ENCODE measurements at places on chromosomes 1 and 21.
A peak's percentile ranks its signal among the peaks of the same experiment; 100 is the strongest.

DNA sequence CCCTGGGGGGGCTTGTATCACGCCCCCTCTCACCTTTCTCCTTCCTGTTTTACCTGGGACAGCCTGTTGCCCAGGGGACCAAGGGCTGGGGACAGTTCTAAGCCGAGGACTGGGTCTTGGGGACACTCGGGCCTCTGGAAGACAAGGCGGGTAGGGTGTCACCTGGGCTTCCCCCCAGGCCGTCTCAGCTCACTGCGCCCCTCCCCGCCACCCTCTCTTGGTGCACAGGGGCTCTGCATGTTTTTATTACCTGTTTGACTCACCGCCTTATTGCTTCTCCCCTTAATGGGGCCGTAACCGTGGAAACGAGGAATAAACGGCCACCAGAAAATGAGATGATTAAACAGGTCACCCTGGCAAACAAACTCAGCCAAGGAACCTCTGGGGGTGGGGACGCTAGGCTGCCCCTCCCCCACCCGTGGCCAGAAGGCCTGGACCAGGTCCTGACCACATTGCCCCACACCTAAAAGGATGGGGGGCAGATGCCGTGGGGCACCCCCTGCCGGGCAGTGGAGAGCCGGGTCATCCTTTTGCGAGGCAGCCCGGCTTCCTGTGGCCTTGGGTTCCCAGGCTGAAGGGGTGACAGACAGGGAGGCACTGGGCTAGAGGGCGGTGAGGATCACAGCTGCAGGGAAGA, 109.9 kb downstream of the CASZ1 start:
- no peak for DNase-seq

DNA sequence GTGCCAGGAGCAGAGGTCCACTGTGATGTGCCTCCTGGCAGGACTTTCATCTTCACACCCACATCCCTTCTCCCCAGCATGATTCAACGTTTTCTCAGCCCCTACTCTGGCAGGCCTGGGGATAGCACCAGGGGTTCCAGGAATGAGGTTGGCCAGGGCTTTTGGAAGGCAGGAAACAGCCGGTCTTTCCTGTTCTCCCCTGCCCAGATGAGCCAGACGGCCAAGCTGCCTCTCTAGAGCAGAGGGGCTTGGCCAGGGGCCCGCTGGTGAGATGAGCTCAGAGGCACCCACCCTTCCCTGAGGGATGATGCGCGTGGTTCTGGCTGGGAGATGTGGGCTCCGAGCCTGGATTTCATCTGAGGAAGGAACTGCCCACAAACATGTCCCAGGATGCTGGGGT, 4.3 kb upstream of the MFAP2 start:
- no peak for DNase-seq

DNA sequence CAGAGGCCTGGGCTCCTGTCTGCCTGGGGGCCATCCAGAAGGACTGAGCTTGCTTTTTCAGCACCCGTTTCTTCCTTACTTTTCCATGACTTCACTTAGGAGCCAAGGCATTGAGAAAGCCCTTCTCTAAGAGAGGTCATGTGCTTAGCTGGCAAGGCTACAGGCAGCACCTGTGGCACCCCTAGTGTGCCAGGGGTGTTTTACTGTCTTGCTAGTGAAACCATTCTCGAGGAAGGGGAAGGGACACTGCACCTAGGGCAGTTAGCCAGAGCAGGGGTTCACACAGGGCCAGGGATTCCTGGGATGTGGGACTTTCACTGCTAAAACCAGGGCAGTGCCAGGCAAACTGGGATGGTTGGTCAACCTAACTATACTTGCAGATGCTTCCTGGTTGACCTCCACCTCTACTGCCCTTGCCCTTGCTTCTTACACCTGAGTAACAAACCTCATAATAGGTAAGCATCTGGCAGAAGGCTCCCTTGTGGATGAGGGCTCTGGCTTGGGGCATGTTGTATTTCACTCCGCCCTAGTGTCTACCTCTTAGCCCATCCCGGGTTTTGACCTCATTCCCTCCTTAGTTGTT, 69.2 kb downstream of the NOS1AP start:
- no peak for DNase-seq

DNA sequence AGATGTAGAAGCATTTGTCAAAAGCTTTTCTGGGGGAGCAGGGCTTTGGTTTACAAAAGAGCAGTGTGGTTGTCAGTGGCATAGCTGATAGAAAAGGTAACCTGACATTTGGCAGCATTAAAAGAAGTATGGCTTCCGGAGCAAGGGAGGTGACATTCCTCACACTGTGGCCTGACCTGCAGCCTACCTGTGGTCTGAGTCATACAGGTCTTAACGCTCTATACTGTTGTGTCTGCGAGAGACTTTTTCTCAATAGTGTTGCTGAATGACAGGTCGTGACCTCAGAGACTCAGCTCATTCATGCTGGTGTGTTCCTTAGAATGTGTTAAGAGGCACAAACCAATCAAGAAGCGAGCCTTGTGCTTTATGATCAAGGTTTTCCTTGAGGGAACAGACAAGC, 19.3 kb downstream of the PHGDH start:
- DNase-seq = no peak

GRCh38 chr1:206518743-206519142, 11.4 kb downstream of the RASSF5 start:
- DNase-seq = no peak

GRCh38 chr1:168235548-168235885, 9.7 kb downstream of the SFT2D2 start:
- DNase-seq = no peak

- no peak for DNase-seq
Observed at GRCh38 chr1:150749720-150750311, 15.8 kb downstream of the CTSS start.

DNA sequence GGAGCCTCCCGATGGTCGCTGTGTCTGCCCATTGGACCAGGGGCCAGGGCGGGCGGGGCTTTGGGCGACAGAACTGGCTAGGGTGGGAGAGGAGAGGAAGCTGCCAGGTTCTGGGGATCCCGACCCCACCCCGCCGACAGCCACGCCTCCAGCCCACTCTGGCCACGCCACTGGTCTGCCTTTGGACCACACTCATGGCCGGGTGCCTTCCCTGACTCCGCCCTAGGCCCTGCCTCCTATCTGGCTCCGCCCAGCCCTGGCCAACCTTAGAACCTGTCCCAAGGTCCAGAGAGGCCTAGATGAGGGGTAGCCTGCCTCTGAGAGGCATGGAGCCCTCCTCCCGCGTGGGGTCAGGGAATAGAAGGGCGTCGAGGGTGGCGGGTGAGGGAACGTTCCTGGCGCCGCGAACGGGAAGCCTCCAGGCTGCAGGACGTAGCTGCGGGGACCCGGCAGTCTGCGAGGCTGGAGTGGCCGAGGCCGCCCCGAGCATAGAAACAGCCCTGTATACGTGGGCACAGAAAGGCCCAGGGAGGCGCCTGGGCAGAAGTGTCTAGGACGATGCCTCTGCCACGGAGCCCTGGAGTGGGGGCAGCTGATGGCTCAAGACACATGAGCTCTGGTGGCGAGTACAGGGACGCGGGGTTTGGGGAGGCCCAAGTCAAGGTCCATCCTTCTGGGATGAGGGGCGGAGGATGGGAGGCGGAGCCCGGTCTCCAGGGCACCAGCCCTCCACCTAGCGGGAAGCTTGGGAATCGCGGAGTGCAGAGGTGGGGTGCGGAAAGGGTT, 11.5 kb upstream of the COL16A1 start:
- DNase-seq = peak; percentile 14

DNA sequence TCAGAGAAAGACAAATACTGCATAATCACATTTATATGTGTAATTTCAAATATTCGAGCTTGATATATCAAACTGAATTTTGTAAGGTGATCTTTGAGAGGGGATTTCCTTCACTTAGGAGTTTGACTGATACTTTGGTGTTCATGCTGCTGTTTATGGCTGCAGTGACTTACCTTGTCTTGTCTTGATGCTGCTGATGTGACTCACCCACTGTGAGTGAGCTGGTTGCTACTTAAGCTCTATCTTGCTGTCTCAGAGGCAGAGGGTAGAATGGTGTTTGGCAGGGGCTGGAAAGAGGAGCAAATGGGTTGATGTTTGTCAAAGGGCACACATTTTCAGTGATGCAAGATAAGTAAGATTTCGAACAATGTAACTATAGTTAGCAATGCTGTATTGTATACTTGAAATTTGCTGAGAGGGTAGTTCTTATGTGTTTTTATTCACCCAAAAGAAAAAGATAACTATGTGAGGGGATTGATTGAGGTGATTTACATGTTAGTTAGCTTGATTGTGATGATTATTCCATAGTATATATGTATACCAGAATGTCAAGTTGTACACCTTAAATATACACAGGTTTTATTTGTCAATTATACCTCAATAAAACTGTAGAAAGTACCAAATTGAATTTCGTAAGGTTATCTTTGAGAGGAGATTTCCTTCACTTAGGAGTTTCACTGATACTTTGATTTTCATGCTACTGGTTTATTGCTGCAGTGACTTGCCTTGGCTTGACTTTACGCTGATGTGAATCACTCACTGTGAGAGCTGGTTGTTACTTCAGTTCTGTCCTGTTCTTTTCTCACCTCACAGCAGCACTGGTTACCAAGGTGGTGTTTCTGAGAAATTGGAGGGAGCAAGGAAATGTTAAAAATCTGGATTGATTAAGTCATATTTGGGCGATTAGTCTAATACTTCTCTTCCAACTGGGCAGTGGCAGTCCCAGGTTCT, 94.5 kb upstream of the SLC5A9 start:
- DNase-seq = no peak

- peak; percentile 95 for DNase-seq
Observed at GRCh38 chr1:204503122-204503912, 8.7 kb upstream of the PIK3C2B start.

GRCh38 chr1:89081005-89081404, 16.0 kb upstream of the GBP1 start:
- DNase-seq = no peak

GRCh38 chr1:63951059-63951946, 177.5 kb downstream of the ROR1 start:
- no peak for DNase-seq

GRCh38 chr1:172417557-172417956, 2.9 kb upstream of the C1orf105 start:
- DNase-seq = no peak

DNA sequence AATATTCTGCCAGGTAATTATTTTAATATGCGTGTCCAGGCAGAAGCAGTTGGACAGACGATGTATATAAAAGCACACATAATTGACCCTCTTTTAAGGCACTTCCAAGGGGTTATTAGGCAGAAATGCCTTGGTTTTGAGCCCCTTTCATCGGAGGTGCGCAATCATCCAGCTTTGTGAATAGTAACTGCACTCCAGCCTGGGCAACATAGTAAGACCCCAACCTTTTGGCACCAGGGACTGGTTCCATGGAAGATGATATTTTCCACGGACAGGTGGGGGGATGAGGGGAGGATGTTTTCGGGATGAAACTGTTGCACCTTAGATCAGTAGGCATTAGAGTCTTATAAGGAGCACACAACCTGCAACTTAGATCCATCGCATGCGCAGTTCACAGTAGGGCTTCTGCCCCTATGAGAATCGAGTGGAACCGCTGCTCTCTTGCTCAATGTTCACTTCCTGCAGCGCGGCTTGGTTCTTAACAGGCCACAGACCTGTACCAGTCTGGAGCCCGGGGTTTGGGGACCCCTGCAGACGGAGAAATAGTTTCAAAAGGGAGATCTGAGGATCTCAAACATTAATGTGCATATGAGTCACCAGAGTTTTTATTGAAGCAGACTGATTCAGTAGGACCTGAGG, 1.8 kb upstream of the MCOLN2 start:
- peak; percentile 16 for DNase-seq

- DNase-seq = no peak
Observed at GRCh38 chr1:224696891-224697765, 81.0 kb downstream of the CNIH3 start.

DNA sequence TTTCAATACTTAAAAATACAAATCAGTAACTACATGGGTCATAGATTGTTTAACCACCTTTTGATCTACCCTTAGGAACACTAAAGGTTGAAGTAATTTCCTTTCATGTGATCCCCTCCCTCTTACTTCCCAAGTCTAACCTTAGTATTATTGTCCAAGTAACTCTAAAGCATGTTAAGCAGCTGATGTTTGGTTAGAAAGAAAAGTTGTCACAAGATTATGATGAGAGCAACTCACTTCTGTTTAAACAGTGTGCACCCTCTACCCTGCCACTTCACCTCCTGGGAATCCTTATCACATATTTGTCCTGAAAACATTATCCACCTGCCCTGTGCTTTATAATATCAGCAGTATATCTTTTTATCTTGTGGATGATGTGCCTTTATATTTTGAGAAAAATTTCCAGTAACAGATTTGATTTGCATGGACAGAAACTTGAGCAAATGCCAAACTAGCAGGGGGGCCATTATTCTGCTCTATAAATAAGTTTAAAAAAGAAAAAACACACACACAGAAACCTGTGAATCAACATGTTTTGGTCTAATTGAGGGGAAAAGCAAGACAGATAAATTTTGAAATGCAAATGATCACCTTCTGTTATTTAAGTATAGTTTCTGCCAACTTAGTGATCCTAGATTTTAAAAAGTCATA, 194.3 kb downstream of the RPS6KC1 start:
- no peak for DNase-seq

GRCh38 chr1:118986555-118987467, 1.3 kb downstream of the TBX15 start:
- no peak for DNase-seq

- peak; percentile 4 for DNase-seq
Observed at GRCh38 chr1:231763456-231763855, 136.9 kb downstream of the DISC1 start.

- no peak for DNase-seq
Observed at GRCh38 chr21:16773206-16773605, 739.6 kb upstream of the CXADR start.

DNA sequence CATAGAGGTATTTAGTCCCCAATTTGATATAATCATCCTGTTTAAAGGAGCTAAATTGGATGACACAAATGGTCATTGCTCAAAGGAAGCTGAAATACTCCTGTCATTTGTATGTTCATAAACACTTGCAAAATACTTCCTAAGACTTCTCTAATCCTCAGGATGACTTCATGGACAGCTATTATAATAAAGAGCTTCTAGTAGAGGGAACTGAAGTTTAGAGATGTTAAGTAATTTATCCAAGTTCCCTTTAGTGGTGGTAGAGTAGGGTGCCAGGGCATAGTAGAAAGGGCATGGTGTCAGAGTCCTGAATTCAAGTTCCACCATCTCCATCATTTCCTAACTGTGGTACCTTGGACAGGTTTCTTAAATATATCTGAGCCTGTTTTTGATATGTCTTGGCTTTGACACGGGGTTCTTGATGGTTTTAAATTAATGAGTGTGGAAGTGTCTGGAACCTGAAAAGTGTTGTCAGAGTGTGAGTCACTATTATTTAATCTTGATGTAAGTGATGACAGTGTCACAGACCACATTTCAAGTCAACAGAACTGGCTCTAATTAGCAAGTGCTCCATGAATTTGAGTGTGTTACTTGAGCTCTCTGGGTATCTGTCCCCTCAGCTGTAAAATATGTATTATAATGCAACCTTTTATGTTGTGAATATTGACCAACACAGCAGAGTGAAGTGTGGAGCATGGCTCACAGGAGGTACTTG, 12.1 kb upstream of the GBP6 start:
- DNase-seq = no peak

GRCh38 chr1:179141592-179142251, 59.9 kb downstream of the TOR3A start:
- peak; percentile 18 for DNase-seq

DNA sequence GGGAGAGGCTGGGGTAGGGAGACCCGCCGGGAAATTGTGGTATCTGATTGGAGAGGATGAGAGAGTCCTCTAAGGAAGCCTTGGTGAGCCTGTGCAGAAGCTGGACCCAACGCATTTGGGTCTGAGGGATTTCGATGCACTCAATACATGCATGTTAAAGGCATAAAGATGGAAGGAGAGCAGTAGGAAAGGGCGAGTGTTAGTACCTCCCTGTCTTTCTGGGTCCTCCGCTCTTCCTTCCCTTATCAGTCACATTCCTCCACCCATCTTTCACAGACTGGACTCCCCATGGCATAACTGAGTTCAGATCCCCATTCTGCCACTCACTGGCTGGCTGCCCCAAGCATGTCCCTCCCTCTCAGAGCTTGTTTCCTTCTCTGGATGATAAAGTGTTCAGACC, 7.3 kb downstream of the RGS16 start:
- no peak for DNase-seq

Measured in Kasumi-1 (cell line).